ENCODE measurements at places on chromosomes 6 and 20. TPM values are rescaled to one million over a fixed set of nuclear protein-coding genes. Genes with fewer than 3 reads are reported as not detected.

The THEMIS gene
- total RNA-seq: not detected

The CCR6 gene
- not detected for total RNA-seq

The OPRL1 gene
- 0.67 TPM for total RNA-seq

The NFYA gene
- 14.9 TPM for total RNA-seq

The HCK gene
- total RNA-seq: not detected

The CALHM6 gene
- not detected for total RNA-seq

The AVP gene
- not detected for total RNA-seq

The MATN4 gene
- 0.08 TPM for total RNA-seq

The HLA-DQA1 gene
- not detected for total RNA-seq

The TMEM244 gene
- total RNA-seq: not detected

The BPIFB4 gene
- not detected for total RNA-seq

The ME1 gene
- 40.1 TPM for total RNA-seq

The SPATS1 gene
- not detected for total RNA-seq

The TMEM200A gene
- total RNA-seq: not detected

The KIF13A gene
- 20.1 TPM for total RNA-seq

The IL17A gene
- total RNA-seq: not detected

The STX11 gene
- 2.2 TPM for total RNA-seq

The MACROD2 gene
- total RNA-seq: 1.1 TPM

The PRSS16 gene
- total RNA-seq: 4.7 TPM

The EYA4 gene
- 11.4 TPM for total RNA-seq

The UNC5CL gene
- 0.20 TPM for total RNA-seq

The ZNF165 gene
- total RNA-seq: 1.3 TPM

The TPMT gene
- total RNA-seq: 6.3 TPM

The TAF4 gene
- total RNA-seq: 23.6 TPM

The TCF21 gene
- not detected for total RNA-seq

The SCGN gene
- not detected for total RNA-seq

The SLC17A3 gene
- total RNA-seq: 1.4 TPM
